Memory B cell (primary cell): ENCODE measurements at places on chromosomes 1 and 21.

GRCh38 chr1:95730986-95731385 is 497.0 kb downstream of the RWDD3 start:
- no peaks in the 10 kb centered on the region for H3K4me1 ChIP-seq
- DNase-seq: no peak
- H3K36me3 ChIP-seq: no peaks in the 10 kb centered on the region
- H3K4me3 ChIP-seq: no peak overlapping the region
- no peaks in the 10 kb centered on the region for H3K27me3 ChIP-seq
- no peak overlapping the region for H3K27ac ChIP-seq

- H3K36me3 ChIP-seq: no peaks in the 10 kb centered on the region
- H3K4me1 ChIP-seq: peaks cover 5% of the 10 kb centered on the region
- no peak for DNase-seq
These were observed 39.5 kb upstream of the DIPK1A start for GRCh38 chr1:93000751-93001175.

DNA sequence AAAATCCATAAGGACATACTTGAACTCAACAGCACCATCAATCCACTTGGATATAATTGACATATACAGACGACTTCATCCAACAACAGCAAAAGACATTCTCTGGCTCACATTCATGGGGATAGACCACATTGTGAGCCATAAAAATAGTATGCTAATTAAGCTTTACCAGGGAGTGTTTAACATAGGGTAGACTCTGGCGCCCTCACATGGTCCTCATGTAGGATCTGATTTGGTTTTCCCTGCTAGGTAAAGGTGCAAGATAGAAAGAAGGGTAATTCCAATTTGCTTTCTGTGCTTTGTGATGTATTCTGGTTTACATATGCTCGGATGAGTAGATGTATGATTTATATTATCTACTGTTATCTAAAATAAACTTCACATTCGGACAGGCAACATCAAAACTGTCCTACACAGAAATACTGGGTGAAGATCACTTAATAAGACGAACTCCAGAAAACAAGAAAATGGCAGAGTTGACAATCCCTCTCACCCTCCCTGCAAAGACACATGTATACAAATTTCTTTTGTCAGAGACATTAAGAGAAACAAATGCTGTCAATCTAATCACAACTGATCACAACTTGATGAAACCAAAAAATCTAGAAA is 27.7 kb downstream of the CR1L start:
- H3K27me3 ChIP-seq: peaks cover 22% of the 10 kb centered on the region
- no peak overlapping the region for H3K27ac ChIP-seq
- H3K4me3 ChIP-seq: no peak overlapping the region
- H3K36me3 ChIP-seq: no peaks in the 10 kb centered on the region
- no peak for DNase-seq

GRCh38 chr21:33586927-33587326 is 1.6 kb downstream of the DONSON start:
- no peak overlapping the region for H3K27ac ChIP-seq
- H3K36me3 ChIP-seq: no peaks in the 10 kb centered on the region
- DNase-seq: no peak
- H3K27me3 ChIP-seq: no peaks in the 10 kb centered on the region
- peaks cover 8% of the 10 kb centered on the region for H3K4me1 ChIP-seq
- H3K4me3 ChIP-seq: peak overlapping the region; percentile 41

- H3K4me3 ChIP-seq: no peak overlapping the region
- peaks cover 18% of the 10 kb centered on the region for H3K4me1 ChIP-seq
- H3K27ac ChIP-seq: no peak overlapping the region
- peaks cover 45% of the 10 kb centered on the region for H3K36me3 ChIP-seq
- no peak for DNase-seq
These were observed 91.6 kb upstream of the TTC39A start for GRCh38 chr1:51421964-51422363.

- peaks cover 3% of the 10 kb centered on the region for H3K27me3 ChIP-seq
- no peaks in the 10 kb centered on the region for H3K36me3 ChIP-seq
- peaks cover 10% of the 10 kb centered on the region for H3K4me1 ChIP-seq
These were observed 6.1 kb upstream of the SARS1 start for GRCh38 chr1:109207467-109208103.

DNA sequence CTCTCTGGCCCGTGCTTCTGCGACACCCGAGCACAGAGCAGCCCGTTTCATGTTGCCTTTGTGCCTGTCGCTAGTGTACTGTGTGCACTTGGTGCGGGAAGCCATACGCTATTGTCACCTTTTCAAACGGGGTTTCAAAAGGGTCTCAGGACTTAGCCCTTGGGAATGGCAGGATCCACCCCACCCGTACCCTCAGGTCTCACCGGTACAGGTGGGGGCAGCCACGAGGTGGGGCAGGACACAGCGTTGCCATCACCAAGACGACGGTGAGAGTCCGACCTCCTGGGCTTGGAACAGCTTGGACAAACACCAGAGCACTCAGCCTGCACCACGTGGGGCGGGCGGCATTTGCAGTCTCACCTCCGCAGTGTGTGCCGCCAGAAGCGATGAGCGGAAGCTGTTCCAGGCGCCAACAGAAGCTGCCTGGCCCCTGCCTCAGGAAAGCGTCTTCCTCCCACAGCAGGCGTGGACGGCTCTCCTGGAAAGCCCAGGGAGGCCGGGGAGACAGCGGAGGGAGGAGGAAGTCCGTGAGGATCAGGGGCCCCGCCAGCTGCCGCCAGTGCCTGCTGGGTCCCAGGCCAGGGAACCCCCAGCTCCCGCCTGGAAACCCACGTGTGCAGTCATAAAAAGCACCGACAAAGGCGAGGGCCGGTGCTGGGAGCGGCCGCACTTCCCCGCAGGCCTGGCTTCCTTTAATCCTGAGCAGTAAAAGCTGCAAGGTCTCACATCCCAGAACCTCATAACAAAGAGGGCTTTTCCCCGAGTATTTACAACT is 131.3 kb upstream of the ARHGEF16 start:
- no peak overlapping the region for H3K27ac ChIP-seq
- peaks cover 8% of the 10 kb centered on the region for H3K27me3 ChIP-seq
- H3K36me3 ChIP-seq: no peaks in the 10 kb centered on the region
- no peak overlapping the region for H3K4me3 ChIP-seq
- DNase-seq: no peak

DNA sequence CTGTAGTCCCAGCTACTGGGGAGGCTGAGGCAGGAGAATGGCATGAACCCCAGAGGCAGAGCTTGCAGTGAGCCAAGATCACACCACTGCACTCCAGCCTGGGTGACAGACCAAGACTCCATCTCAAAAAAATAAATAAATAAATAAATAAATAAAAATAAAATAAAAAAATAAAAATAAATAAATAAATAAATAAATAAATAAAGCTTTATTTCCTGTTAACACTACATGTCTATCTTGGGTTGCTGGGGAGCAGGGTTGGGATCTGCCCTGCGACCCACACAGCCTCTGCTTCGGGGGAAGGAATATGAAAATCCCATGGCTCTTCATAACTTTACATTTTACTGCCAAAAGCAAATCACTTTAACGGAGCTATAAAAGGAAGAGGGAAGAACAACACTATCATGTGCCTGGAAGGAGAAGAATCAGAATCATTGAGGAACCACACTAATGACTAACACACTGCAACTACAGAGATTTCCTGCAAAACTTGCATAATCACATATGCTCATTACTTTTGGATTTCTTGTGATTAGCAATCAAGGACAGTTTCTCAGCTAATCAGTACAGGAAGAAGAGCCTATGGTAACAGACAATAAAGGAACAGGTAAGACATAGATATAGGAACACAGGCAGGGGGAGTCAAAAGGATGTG is 72.8 kb upstream of the CD55 start:
- no peaks in the 10 kb centered on the region for H3K36me3 ChIP-seq
- H3K4me1 ChIP-seq: peaks cover 7% of the 10 kb centered on the region
- no peak overlapping the region for H3K4me3 ChIP-seq

- peaks cover 15% of the 10 kb centered on the region for H3K4me1 ChIP-seq
- no peaks in the 10 kb centered on the region for H3K36me3 ChIP-seq
- H3K27me3 ChIP-seq: peaks cover 2% of the 10 kb centered on the region
These were observed 152.3 kb downstream of the FCRL5 start for GRCh38 chr1:157399984-157400382.

GRCh38 chr1:2232916-2233438 is 4.9 kb downstream of the SKI start:
- H3K27ac ChIP-seq: peak overlapping the region; percentile 73
- H3K4me1 ChIP-seq: peaks cover 43% of the 10 kb centered on the region
- no peaks in the 10 kb centered on the region for H3K27me3 ChIP-seq
- H3K4me3 ChIP-seq: peak overlapping the region; percentile 90
